ENCODE measurements at places on chromosomes 3 and 15.

DNA sequence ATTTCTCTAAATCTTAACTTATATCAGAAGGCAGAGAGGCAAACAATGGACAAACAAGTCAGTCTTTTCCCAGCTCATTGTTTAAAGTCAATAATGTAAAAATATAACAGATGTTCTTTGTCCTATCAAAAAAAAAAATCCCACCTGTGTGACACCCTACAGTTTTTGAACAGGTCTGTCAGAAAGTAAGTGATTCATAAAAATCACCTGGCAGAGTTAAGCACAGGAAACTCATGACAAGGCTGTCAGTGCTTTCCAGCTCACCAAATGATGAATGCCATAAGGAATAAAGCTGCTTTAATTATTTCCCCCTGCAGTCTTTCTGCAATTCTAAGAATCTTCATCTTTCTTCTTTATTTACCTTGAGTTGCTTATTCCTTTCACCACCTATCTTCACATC lies 30.3 kb downstream of the ROBO1 start:
- no peak for DNase-seq

GRCh38 chr3:129745253-129745652 lies 138.8 kb upstream of the PLXND1 start:
- DNase-seq: no peak

DNA sequence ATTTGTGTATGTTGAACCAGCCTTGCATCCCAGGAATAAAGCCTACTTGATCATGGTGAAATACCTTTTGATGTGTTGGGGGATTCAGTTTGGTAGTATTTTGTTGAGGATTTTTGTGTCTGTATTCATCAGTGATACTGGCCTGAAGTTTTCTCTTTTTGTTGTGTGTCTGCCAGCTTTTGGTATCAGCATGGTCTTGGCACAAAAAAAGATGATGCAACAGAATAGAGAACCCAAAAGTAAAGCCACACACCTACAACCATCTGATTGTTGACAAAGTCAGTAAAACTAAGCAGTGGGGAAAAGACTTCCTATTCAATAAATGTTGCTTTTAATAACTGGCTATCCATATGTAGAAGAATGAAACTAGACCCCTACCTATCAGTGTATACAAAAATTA lies 77.6 kb downstream of the TCF12 start:
- no peak for DNase-seq

DNA sequence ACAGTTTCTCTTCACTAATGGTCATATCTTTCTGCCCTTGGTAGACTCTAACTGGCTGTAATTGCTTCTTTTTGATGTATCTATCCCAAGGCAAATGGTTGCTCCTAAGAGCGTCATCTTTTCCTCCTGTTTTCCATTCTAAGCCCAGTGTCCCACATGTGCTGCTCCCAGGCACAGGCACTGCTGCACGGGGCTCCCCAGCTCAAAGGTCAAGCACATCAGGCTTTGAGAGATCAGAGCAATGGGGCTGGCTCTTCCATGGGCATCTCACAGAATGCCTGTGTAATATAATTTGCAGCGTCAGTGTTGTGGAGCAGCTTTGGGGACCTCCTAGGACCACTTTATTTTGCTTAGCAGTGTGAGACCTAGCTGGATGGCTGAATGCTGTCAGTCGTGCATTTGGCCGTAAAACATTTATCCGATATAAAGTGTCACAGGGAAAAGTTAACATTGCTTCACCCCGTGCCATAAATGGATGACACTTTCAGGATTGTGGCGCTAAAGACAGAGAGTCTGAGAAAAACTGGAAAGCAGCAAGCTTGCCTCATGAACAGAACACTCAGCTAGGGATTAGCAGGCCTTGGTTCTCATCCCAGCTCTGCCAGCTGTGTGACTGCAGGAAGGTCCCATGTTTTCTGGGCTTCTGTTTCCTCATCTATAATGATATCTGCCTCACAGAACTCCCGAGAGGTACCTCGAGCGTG lies 277.5 kb upstream of the TBL1XR1 start:
- DNase-seq: no peak

DNA sequence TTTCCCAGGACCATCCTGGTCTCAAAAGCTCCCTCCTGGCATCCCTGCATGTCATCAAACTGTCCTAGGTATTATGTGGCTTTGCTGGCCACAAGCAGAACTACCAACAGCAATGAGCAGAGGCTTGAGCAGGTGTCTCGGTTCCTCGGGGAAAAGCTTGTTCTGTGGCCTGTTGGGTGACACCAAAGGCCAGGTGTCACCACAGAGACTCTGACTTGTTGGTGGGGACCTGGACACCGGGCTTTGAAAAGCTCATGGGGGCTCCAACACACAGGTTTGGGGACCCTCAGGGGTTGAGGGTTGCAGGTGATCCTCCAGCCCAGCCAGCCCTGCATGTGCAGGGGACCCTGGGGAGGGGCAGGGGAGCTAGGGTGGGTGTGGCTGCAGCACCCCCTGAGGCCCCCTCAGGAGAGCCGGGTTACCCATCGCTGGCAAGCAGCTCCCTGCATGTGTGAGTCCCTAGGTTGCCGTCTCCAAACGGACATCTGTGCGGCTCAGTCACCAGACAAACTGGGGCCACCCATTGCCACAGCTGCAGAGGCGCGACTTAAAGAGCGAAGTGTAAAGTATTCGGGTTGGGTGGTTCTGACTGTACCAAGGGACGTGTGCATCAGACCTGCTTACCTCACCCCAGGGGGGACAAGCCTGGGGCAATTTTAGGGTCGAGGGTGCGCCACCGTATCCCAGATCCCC lies 140.1 kb downstream of the CHSY1 start:
- DNase-seq: no peak

DNA sequence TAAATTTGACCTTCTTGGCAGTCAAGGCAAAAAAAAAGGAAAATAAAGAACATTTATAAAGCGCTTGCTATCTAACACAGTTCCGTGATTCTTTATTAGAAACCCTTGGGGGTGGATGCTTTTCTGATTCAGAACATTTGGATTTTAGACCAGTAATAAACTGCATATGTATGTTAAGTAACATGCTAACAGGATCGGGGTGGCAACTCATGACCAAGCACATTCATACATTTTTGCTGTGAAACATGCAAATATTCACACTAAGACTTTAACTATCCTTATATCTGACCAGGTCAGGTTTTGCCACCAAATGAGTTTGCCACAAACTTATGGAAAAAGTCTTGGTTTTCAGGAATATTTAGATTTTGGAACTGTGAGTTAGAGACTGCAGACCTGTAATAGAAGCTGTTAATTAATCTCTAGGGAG lies 30.4 kb upstream of the KLF13 start:
- DNase-seq: no peak

- DNase-seq: no peak
Measured at GRCh38 chr3:188106887-188107830, 46.8 kb upstream of the LPP start.

DNA sequence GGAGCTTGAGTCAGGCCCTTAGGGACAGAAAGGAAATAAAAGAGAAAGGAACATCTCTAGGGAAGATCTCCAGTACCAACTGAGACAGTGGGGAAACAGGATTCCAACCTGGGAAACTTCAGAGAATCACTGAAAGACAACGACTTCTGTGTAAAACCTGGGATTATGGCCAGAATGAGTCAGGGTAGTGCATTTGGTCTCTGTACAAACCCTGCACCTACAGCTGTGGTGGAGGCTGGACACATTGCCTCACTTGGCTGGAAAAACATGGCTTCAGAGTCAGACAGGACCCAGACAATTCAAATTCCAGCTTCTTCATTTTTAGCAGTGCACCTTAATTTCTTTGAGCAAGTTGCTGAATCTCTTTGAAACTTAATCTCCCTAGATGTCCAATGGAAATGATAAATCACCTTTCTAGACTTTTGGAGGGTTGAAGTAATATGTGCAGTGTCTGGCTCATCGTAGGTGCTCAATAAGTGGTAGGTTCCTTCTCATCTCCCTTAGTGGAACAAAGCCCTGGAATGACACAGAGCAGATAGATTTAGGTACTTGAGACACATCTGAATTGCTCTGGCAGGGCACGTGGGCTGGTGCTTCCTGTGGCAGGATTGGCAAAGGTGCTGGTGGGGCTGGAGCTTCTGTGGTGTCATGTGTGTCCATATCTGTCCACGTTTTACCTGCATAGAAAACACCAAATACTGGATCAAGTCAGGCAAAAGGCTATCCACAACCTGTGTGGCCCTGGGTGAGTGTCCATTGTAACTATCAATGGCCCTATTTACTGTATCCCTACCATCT lies 6.1 kb upstream of the CLSTN2 start:
- no peak for DNase-seq

DNA sequence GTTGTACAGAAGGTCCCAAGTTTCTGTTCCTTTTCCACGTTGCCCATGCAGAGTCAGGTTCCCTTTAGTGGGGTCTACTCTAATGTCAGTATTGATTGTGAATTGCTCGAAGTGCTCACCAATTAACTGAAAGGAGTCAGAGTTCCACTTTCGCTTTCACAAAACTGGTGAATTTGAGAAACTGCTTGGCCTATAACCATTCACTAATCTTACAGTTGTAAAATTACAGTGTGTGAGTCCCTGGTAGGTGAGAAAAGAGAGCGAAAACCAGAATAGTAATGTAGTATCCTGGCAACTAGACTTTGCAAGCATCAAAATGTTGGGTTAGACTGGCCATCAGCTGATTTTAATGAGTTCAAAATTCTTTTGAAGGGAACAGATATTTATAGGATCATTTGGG lies 237.5 kb upstream of the CHRM5 start:
- no peak for DNase-seq

DNA sequence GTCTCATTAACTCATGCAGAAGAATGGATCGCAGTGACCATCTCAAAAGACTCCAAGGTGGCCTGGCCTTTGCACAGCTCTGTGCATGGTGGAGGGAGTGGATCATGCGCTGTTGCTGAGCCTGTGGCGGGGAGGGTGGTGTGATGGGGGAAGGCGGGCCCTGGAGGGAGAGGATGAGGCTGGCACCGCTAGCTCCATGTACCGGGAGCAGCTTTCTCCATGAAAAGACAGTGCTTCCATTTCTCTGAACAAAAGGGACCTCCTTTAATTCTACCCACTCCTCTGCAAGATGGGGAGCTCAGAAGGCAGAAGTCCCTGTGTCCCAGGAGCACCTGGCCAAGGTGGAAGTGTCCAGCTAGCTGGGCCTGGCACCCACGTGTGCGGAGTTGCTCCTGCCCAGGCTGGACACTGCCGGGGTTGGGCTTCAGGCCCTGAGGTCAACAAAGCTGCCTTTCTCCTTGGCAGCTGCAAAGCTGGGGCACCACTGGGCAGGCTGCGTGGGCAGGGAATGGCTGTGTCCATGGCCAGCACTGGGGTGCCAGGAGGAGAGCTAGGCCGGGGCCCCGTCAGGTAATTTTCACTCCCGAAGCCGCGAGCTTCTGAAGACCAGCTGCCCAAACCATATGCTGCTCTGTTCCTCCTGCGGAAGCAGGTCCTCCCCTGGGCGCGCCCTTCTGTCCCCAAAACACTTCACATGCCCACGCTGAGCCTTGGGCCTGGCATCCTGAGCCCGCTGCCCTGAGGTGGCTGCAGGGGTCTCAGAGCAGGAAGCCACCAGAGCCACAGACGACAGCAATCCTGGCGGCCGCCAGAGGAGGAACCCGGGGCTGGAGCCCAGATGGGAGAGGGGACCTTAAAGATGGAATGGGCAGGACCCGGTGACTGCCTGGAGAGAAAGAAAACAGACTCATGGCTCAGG lies 6.4 kb downstream of the MAP6D1 start:
- no peak for DNase-seq

DNA sequence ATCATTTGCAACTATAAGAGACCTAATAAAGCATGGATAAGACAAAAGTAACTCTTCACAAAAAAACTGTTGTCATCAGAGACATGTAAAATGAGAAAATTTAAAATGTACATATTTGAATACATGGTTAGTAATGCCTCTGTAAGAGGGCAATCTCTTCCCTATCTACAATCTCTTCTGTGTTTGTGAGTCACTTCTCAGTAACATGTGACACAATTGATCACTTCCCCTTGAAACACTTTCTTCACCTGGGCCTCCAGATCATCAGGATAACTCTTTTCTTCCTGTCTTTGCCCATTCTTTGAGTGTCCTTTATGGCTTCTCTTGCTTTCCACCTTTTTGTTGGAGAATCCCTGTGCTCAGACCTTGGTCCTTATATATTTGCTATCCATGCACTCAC lies 50.4 kb downstream of the TFDP2 start:
- DNase-seq: no peak

GRCh38 chr15:67178569-67179210 lies 75.8 kb downstream of the AAGAB start:
- DNase-seq: no peak

GRCh38 chr3:134311693-134312071 lies 61.0 kb upstream of the RYK start:
- no peak for DNase-seq

DNA sequence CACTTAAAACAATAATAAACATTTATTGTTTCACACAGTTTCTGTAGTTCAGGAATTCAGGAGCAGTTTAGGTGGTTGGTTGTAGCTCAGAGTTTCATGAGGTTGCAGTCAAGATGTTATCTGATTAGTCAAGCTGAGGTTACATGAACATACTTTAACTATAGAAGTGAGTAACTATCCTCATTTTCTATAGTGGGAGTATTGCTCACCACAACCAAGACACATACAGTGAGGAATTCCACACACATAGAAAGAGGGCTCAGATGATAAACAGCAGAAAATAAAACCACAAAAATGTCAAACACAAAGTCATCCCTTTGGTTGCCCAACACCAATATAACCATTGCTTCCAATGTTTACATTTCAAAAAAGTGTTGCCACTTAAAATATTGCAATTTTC lies 13.6 kb downstream of the SCN11A start:
- no peak for DNase-seq

DNA sequence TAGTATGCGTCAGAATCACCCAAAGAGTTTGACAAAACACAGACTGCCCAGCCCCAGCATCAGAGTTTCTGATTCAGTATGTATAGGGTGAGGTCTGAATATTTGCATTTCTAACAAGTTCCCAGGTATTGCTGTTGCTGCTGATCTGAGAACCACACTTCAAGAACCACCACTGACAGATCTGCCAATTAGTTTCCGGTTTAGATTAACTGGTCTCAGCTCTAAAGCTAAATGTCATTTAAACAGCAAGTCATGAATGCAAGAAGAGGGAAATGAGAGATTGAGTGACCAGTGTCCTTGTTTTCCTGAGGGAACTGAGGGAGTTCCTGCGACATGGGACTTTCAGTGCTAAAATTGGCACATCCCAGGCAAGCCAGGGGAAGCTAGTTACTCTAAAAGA lies 305.0 kb downstream of the ZNF385D start:
- DNase-seq: no peak

GRCh38 chr3:160546727-160547126 lies 18.6 kb downstream of the KPNA4 start:
- no peak for DNase-seq

- DNase-seq: no peak
Measured at GRCh38 chr15:85955501-85956391, 123.9 kb upstream of the AGBL1 start.

GRCh38 chr3:63492464-63492863 lies 160.0 kb upstream of the SNTN start:
- no peak for DNase-seq

DNA sequence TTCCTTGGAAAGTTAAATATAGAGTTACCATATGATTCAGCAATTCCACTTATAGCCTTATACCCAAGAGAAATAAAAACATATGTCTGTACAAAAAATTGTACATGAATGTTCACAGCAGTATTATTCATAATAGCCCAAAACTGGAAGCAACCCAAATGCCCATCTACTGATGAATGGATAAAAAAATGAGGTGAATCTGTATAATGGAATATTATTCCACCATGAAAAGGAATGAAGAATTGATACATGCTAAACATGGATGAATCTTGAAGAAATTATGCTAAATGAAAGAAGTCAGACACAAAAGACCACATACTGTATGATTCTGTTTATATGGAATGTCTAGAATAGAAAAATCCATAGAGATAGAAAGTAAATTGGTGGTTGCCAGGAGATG lies 61.4 kb downstream of the TTC23 start:
- no peak for DNase-seq

Data from mesothelial cell of epicardium (in vitro differentiated cells).